ENCODE measurements at places on chromosomes 16 and 17. TPM values are rescaled to one million over a fixed set of nuclear protein-coding genes. Genes with fewer than 3 reads are reported as not detected.

The EFNB3 gene
- 0.75 TPM for total RNA-seq

The CCL3 gene
- not detected for total RNA-seq

The IFI35 gene
- 26.3 TPM for total RNA-seq

GRCh38 chr17:27203241-27203640 lies 90.7 kb upstream of the WSB1 start:
- DNase-seq: no peak

The KLHL10 gene
- total RNA-seq: not detected

DNA sequence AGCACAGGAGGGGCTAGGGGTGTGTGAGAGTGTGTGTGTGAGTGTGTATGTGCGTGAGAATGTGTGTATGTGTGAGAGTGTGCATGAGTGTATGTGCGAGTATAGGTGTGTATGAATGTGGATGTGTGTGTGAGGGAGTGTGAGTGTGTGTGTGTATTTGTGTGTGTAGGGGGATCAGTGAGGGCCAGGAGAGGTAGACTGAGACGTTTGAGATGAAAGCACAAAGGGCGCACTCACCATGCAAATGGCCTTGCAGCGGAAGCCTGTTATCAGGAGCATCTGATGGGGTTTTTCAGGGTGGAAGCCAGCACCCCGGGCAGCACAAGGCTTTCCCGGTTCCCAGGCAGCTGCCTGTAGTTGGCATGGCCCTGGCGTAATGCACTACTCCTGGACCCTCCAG lies 14.9 kb downstream of the WNT9B start:
- no peak for DNase-seq

DNA sequence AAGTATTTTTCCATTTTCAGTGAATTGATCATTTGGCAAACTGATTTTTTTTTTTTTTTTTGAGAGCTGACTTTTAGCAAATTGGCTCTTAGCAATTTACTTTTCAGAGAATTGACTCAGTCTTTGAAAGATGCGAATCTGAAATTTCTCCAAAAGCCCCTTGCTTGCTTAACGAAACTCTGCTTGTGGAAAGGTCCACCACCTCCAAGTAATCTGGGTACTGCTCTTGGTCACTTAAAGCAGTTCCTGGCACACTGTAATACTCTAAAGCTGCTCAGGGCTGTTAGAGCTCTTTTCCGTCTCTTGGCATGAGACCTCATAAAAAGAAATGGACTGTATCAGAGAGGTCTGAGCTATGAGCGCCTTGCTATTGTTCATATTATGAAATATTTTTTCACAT lies 2.9 kb downstream of the GSDMB start:
- DNase-seq: no peak
